ENCODE measurements at places on chromosomes 7 and 10.

DNA sequence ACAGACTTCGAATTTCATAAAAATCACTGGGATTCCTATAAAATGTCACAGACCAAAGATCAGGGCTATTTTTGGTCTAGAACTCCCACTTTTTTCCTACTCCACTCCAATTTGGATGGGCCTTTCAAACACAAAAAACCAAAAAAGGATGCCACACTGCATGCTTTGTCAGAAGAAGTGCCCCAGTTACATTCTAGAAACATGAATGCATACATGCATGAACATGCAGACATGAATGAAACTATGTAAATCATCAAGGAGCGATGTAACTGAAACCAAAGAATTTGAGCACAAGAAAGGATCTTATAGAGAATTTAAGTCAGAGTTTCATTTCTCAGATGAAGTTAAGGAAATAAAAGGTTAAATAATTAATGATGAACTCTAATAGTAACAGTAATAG lies 31.8 kb upstream of the FAM133B start:
- DNase-seq, result no peak

GRCh38 chr7:30348083-30348560 lies 63.7 kb downstream of the ZNRF2 start:
- peak; percentile 51 for DNase-seq

GRCh38 chr7:73900286-73900685 lies 39.3 kb downstream of the TMEM270 start:
- no peak for DNase-seq

GRCh38 chr7:41816111-41816510 lies 113.2 kb upstream of the INHBA start:
- DNase-seq, result no peak

DNA sequence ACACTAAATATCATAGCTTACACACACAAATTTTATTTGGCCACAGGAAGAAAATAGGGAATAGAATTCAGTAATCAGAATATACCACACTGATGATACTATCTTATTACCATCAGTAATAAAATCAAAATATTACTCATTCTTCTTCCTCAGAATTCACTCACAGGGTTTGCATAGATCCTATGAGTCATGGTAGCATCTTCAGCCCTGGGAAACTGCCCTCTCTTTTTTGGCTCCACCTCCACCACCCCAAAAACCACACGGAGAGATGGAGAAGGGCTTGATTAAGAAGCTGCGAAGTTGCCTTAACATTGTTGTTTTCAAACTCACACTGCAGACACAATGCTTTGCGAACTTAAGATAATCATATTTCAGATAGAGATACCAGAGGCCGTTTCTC lies 154.1 kb upstream of the AHR start:
- DNase-seq, result no peak

GRCh38 chr10:30990351-30990750 lies 41.3 kb downstream of the ZNF438 start:
- no peak for DNase-seq

DNA sequence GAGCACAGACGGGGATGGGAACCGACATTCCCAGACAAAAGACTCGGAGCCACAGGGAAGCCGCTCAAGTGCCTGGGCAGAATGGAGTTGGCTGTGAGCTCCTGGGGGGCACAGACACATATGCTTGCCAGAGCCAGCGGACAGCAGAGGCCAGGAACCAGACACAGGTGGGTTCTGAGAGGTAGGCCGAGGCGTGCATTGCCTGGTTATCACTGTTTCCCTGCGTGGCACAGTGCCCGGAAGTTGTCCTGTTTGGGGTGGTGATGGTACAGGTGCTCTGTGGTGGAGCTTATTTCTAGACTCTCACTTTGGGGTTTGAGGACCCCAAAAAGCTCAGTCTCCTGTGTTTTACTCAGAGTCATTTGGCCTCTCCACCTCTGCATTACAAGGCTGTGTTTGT lies 2.5 kb downstream of the PALD1 start:
- no peak for DNase-seq

DNA sequence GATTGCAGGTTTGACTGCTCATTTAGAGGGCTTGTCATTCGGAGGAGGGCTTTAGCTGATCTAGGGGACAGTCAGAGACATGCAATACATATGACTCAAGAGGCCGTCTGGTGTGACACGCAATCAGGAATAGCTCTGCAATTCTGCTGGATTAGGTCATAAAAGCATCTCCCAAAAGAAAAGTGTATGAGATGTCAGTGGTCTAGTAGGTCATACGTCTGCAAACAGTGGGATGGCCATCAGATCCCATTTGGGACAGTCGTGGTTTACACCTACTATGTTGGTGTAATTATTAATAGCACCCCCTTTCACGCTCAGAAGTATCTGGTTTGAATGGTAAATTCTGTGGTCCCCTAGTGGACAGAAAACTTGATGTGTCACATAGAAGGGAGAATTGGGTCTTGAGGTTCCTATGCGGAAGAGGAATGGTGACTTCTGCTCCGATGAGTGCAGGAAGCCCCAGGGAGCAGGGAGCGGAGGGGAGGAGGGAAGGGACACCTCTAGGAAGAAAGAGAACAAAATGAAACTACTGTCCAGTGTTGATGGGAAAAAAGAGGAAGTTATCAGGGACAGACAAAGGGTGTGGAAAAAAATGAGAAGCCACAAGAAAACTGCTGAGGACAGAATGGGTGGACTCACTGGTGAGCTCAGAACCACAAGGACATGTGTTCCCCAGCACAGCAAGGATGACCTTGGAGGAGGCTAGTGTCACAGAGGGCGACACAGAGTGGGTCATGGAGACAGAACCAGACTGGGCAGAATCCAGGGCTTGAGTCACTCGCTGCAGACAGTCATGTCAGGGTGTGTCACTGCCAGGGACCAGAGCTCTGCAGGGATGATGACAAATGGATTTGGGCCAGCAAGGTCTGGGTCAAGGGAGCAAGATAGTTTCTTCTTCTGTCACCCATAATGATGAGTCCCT lies 59.9 kb downstream of the MAP3K8 start:
- DNase-seq, result no peak

GRCh38 chr10:61492364-61492995 lies 39.3 kb upstream of the TMEM26 start:
- no peak for DNase-seq

- DNase-seq, result no peak
Measured at GRCh38 chr7:49074538-49074937, 150.2 kb downstream of the CDC14C start.

DNA sequence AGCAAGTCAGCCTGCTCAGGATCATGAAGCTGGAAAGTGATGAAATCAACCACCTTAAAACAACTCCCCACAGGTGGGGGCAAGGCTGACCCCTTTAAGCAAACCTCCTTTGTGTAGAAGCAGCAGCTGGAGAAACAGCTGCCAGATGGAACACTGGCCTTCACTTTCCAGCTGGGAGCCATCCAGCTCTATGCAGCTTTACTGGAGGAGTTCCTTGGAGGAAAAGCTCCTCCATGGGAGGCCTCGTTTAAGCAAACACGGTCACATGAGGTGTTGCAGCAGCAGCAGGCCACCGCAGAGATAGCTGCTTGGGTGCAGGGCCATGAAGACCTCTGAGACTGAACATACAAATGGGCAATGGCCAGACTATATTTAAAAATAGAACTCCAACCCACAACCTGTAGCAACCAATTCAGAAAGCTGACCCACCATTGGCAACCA lies 13.0 kb upstream of the DLG5 start:
- no peak for DNase-seq

- no peak for DNase-seq
Measured at GRCh38 chr7:74039337-74039736, 11.4 kb downstream of the ELN start.

DNA sequence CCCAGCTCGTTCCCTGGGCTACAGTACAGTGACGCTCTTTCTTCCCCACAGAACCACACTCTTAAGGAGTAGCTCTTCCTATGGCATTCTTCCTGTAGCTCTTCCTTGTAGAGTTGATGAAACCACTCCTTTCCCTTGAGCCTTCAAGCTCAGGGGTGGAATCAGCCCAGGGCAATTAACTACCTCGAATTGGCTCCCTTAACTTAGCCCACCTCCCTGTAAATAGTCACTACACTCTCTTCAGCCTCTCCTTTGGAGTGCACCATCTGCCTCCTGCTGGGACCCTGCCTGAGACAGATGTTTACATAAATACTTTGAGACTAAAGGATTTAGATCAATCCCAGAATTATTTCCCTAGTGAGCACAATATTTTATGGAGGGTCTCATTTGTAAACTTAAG lies 537.8 kb upstream of the AUTS2 start:
- no peak for DNase-seq

- no peak for DNase-seq
Measured at GRCh38 chr7:158779061-158780000, 50.0 kb downstream of the ESYT2 start.

- no peak for DNase-seq
Measured at GRCh38 chr10:60960913-60961312, 16.9 kb upstream of the RHOBTB1 start.

- DNase-seq, result peak; percentile 31
Measured at GRCh38 chr10:75469006-75469616, 37.7 kb downstream of the LRMDA start.
